ENCODE measurements at places on chromosomes 7 and 10. TPM values are rescaled to one million over a fixed set of nuclear protein-coding genes. Genes with fewer than 3 reads are reported as not detected.

DNA sequence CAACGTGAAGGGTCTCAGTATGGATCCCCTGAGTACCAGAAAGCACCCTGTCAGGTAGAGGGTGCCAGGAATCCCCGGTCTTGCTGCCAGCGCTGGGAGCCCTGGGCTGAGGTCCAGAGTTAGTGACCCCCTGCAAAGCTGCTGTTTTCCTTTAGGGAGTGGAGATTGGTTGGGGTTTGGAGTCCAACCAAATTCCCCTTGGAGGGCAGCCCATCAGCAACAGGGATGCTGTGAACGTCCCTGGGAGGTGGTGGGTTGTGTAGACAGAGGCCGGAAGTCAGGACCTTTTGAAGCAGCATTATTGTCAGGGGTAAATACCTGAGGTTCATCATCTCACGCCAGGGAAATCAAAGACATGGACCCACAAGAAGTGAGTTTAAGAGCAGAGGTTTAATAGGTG lies 104.2 kb downstream of the COL26A1 start:
- no peaks in the 10 kb centered on the region for H3K27me3 ChIP-seq
- no peak for DNase-seq
- H3K4me3 ChIP-seq, result no peak overlapping the region
- H3K36me3 ChIP-seq, result no peaks in the 10 kb centered on the region
- H3K27ac ChIP-seq, result no peak overlapping the region

LRMDA gene
- 2.0 TPM for total RNA-seq

CCDC172 gene
- not detected for total RNA-seq

DNA sequence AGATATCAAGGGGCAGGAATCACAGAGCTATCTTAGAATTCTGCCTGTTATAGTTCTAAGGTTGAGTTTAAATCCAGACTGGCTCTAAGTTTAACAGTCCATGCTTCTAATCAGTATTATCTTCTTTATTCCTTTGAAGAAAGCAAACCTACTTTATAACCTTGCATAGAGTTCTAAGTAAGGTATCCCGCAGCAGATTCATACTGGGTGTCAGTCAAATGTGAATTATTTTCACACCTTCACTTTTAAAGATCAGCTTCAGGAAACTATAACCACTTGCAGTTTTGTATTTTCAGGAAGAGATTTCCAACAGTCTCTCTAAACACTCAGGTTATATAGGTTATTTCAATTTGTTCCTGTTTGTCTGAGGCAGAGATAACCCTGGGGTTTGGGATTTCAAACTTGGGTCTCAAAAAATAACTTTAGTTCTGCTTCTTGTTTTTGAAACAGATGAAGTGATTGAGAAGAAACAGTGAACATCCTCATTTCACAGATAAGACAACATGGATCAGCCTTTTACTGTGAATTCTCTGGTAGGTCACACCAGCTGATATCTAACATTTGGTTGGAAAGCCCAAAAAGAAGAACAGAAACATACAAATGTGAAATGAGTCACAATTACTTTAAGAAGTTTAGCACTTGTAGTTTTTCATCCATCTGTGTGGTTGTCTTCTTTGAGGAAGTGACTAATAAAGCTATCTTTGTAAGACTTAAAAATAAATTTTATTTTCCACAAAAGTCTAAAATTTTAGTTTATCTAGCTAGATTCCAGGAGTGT lies 21.4 kb downstream of the STAMBPL1 start:
- DNase-seq, result no peak
- no peak overlapping the region for H3K27ac ChIP-seq
- no peak overlapping the region for H3K4me3 ChIP-seq
- peaks cover 8% of the 10 kb centered on the region for H3K36me3 ChIP-seq
- H3K27me3 ChIP-seq, result no peaks in the 10 kb centered on the region

GRCh38 chr7:101470668-101471487 lies 108.2 kb downstream of the COL26A1 start:
- H3K27ac ChIP-seq, result no peak overlapping the region
- peaks cover 16% of the 10 kb centered on the region for H3K4me1 ChIP-seq
- no peaks in the 10 kb centered on the region for H3K36me3 ChIP-seq

CASTOR2 gene
- total RNA-seq, result 70.3 TPM

COBL gene
- 25.7 TPM for total RNA-seq

DNA sequence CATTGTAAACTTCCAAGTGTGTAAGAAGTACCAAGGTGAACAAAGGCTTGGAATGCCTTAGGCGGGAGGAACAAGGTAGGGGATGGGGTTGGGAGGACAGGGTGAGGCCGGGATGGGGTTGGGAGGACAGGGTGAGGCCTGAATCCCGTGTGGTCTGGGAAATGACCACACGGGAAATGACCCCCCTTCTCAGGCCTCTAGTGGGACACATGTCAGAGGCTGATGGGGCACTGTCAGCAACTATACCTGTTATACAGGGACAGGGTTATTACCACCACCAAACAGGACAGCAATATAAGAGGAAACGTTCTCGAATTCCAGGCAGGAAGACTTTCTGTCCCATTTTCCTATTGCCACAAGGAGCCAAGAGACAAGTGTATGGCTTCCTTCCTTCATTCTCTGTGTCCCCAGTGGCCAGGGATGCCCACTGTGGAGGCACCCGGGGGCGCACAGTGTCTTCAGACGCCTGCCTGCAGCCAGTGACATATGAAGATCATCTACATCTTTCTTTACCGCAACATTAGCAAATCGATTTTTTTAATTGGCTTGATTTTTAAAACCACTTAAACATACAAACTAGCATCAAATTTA lies 1.3 kb downstream of the MKI67 start:
- H3K27ac ChIP-seq, result peak overlapping the region; percentile 72
- H3K36me3 ChIP-seq, result peaks cover 19% of the 10 kb centered on the region
- H3K4me3 ChIP-seq, result peak overlapping the region; percentile 94
- peaks cover 7% of the 10 kb centered on the region for H3K27me3 ChIP-seq

GRCh38 chr7:148807436-148807835 lies 76.7 kb downstream of the EZH2 start:
- no peak overlapping the region for H3K27ac ChIP-seq

DNA sequence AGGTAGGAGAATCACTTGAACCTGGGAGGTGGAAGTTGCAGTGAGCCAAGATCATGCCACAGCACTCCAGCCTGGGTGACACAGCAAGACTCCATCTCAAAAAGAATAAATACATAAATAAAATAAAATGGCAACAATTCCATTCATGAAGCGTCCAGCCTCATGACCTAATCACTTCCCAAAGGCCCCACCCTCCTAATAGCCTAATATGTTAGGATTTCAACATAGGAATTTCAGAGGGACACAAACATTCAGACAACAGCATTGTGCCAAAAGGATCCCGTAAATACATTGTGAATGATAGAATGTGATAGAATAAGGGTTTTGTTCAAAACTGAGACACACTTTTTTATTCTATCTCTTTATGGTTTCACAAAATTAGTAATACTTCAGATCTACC lies 90.3 kb downstream of the FAM107B start:
- peaks cover 15% of the 10 kb centered on the region for H3K4me1 ChIP-seq
- no peak overlapping the region for H3K4me3 ChIP-seq
- DNase-seq, result no peak
- no peaks in the 10 kb centered on the region for H3K36me3 ChIP-seq

CPSF4 gene
- total RNA-seq, result 48.4 TPM

ANLN gene
- total RNA-seq, result 68.3 TPM

GRCh38 chr7:138752518-138753149 lies 45.2 kb upstream of the TMEM213 start:
- no peaks in the 10 kb centered on the region for H3K27me3 ChIP-seq
- no peaks in the 10 kb centered on the region for H3K36me3 ChIP-seq
- DNase-seq, result no peak
- no peak overlapping the region for H3K27ac ChIP-seq
- no peak overlapping the region for H3K4me3 ChIP-seq
- H3K4me1 ChIP-seq, result peaks cover 30% of the 10 kb centered on the region

GRCh38 chr7:8070451-8071180 lies 102.0 kb downstream of the GLCCI1 start:
- H3K4me3 ChIP-seq, result no peak overlapping the region
- H3K36me3 ChIP-seq, result peaks cover 13% of the 10 kb centered on the region
- no peaks in the 10 kb centered on the region for H3K27me3 ChIP-seq
- H3K27ac ChIP-seq, result no peak overlapping the region
- DNase-seq, result no peak
- H3K4me1 ChIP-seq, result no peaks in the 10 kb centered on the region
